A549 (cell line): ENCODE measurements at places on chromosomes 12 and 14.

DNA sequence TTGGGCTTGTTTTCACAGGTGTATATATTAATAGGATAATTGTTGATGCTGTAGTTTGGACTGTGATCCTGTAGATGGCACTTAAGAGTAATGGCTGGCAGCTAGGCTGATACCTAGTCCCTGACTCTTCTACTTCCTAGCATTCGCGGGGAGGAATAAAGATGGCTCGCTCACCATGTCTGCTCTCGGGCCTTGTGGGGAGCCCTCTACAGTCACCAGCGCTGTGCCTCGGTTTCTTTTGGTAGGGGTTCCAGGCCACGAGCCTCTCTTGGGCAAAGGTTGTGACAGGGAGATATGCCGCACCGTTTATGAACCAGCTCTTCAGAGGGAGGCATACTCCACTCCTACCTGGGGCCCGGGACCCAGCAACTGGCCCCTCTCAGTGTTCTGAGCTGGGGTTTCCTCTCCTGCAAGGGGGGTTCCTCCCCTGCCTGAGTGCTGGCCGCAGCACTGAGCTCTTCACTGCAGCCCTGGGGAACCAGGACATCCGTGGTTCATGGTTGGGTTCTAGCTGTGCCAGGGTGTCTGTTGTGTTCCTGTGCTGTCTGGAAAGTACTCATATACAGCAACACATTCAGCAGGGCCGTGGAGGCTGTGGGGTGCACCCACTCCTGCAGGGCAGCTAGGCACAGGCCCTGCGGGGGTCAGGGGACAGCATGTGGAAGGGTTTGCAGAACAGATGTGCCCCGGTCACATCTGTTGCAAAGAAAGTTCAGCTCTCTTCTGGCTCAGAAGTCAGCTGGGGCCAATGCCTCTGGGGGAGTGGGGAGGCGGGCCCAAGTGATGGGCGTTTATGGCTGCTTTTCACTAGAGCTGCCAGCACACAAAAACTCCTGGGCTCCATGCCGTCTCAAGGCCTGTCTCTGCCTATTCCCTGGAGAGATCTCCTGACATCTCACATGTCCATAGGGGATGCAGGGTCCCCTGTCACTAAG lies 147.9 kb downstream of the PPFIA2 start:
- peak; percentile 51 for DNase-seq

- DNase-seq, result no peak
Observed at GRCh38 chr14:24224618-24225071, 7.5 kb downstream of the NEDD8 start.

DNA sequence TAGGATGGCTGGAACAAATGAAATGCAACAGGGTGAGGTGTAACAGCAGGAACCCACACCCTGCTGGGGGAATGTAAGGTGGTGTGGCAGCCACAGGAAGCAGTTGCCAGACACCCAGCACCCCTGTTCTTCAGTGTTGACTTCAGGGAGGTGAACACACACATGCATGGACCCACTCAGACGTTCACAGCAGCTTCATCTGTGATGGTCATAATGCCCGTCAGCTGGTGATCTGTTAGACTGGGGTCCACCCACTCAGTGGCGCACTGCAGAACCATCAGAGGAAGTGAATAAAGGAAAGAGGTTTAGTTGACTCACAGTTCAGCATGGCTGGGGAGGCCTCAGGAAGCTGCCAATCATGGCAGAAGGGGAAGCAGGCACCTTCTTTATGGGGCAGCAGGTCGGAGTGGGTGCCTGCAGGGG lies 22.7 kb upstream of the TEX22 start:
- DNase-seq, result no peak

GRCh38 chr12:96186607-96187301 lies 7.4 kb upstream of the ELK3 start:
- DNase-seq, result no peak

DNA sequence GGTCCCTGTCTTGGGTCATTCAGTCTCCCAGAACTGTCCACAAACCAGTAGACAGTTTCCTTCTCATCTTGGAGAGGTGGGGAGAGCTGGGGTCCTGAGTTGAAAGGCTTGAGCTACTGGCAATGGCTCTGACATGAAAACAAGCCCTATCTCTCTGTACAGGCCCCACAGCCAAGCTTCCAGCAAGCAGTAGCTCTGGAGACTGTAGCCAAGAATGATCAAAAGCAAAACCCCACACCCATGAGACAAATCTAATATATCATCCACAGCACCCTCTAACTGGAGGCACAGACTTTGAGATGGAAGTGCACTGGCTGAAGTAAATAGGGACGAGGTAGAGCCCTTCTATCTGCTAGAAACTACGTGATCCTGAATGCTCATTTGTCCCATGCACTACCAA lies 40.9 kb downstream of the RERG start:
- DNase-seq, result no peak

DNA sequence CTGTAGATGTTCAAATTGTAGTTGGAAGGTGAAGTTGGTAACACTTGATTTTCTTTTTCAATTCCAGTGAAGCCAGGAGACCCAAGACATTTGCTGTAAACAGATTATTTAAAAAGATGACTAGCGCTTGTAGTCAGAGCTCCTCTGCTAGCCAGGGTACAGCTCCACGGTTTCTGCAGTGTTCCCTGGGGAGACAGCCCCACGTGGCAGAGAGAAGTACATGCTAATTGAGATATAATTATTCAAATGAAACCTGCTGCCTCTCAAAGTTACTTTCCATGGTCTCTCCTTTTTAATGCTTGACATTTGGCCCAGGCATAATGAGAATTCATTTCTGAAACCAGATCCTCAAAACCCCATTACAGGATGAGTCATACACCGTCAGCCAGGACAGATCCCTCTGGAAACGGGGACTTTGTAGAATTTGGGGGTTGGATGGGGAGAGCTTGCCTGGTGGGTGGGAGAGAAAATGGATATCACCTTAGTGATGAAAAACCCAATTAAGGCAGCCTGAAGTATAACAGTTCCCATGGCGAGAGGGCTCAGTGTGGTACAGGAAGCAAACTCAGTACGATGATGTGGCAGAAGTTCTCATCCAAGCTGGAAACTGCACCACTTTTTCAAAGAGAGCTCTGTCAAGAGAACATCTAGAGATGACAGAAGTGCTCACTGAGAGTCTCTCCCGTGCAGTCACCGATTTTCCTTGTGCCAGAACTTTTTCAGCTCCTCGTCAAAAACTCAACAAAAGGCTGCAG lies 637.7 kb upstream of the TMEM132C start:
- DNase-seq, result no peak

DNA sequence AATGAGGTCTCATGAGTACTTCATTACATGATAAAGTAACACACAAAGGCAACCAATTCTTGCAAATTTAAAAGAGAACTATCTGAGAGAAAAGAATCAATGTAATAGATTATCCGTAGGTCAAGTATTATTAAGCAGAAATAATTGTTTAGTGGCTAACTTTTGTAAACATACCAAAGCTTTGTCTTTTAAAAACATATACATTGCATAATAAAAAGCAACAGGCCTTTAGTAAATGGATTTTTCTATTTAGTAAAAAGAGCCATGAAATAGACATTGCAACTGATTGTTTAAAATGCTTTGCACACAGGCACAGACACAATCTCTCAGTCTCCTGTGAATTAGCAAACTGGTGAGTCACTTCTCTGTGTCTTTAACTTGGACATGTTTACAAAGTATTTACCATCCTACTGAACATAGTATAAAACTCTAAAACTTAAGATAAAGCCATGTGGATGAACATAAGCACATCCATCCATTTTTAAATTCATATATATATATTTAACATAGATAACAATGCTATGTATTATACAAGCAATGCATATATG lies 518.7 kb upstream of the MGAT4C start:
- peak; percentile 8 for DNase-seq
